ENCODE measurements at places on chromosomes 7 and 10.

DNA sequence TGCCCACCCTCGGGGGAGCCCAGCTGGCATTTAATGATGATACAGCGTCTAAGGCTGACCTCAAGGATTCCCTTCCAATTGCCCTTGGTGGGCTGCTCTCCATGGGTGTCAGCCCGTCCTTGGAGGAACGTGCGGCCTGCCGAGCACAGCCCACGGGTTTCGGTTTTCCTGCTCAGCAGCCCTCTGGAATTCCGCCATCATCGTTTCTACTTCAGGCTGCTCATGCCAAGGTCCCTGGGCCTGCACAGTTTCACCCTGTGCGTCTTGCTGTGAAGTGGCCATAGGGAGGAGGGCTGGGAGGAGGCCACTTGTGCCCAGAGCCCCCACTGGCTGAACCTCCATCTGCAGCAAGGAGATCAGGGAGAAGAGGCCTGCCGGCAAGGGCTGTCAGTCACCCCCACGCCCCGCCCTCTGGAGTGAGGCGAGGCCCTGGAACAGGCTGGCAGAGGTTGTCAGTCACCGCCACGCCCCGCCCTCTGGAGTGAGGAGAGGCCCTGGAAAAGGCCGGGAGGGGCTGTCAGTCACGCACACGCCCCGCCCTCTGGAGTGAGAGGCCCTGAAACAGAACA lies 82.8 kb downstream of the CHST15 start:
- no peak for DNase-seq

- DNase-seq: peak; percentile 56
Observed at GRCh38 chr10:124717911-124718741, 26.1 kb downstream of the FAM53B start.

DNA sequence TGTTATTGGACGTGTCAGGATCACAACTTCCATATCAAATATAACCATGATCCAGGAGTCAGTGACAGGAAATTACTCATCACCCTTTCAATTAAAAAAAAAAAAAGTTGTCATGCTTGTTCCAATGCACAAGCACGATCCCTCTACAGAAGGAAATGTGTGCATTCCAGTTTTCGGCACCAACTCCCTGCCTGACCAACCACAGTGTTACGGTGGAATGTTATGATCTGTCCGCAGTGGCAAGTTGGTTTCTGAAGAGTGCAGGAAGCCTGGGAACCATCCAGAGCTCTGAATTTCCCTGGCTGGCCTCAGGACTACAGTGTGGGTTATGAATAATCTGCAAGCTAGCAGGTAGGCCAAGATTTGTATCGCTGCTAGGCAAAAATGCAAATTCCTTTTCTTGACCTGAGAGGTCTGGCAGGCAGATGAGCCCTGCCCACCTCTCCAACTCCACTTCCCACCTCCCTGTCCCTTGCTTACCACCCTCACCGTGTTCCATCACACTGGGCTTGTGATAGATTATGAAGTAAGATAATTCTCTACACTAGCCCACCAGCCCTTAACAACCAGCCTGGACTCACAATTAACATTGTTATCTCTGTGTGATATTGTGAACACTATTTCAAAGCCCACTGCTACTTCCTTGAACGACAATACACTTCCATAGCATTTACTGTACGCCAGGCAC lies 20.4 kb downstream of the FRMPD2 start:
- DNase-seq: no peak

DNA sequence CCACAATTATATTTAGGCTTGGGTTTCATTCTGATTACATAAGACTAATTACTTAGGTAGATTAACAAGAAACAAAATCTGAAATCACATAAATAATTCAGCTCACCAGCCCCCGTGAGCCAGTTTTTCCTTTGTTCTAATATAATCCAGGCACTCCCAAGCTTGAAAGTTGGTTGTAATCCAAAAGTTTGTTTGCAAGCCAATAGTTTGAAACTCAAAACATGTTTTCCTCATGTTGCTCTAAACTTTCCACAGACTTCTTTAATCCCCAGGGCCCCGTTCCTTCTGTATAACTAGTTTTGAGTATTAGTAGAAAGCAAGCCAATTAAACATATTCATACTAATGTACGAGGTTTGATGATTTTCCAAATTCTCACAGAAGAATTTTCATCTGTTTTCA lies 56.1 kb downstream of the SP8 start:
- DNase-seq: no peak

DNA sequence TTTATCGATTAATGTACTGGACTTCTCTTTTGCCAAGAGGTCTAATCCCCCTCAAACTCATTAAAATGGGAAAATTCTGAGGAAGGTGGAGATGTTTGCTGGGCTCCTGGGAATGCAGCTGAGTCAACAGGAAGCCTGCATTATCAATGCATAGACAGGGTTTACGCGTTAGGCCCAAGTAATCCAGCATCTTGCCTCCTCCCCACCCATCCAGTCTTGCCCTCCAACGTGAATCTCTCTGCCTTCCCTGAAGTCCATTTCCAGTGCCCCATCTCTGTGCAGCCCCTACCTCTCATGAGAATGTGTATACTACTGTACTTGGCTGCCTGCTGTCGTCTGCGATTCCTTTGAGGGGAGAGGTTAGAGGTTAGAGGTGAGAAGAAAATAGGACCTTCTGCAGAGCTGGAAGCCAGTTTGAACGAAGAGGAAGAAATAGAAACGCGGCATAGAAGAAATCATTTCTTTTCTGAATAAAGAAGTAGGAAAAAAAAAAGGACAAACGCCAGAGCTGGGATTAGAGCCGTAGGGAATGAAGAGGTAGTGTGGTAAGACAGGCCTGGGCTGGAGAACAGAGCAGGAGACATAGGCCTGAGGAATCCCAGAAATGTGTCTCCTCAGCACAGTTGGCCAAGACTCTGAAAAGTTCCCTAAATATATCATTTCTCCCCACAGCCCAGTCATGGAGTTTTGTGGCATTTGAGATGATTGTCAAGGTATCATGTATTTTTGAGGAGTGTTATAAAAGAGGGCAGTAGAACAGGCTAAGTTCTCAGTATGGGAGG lies 75.6 kb downstream of the MYOF start:
- no peak for DNase-seq

GRCh38 chr7:101781439-101781838 lies 36.0 kb upstream of the CUX1 start:
- DNase-seq: no peak

GRCh38 chr7:65509368-65510186 lies 135.9 kb downstream of the ZNF92 start:
- no peak for DNase-seq

DNA sequence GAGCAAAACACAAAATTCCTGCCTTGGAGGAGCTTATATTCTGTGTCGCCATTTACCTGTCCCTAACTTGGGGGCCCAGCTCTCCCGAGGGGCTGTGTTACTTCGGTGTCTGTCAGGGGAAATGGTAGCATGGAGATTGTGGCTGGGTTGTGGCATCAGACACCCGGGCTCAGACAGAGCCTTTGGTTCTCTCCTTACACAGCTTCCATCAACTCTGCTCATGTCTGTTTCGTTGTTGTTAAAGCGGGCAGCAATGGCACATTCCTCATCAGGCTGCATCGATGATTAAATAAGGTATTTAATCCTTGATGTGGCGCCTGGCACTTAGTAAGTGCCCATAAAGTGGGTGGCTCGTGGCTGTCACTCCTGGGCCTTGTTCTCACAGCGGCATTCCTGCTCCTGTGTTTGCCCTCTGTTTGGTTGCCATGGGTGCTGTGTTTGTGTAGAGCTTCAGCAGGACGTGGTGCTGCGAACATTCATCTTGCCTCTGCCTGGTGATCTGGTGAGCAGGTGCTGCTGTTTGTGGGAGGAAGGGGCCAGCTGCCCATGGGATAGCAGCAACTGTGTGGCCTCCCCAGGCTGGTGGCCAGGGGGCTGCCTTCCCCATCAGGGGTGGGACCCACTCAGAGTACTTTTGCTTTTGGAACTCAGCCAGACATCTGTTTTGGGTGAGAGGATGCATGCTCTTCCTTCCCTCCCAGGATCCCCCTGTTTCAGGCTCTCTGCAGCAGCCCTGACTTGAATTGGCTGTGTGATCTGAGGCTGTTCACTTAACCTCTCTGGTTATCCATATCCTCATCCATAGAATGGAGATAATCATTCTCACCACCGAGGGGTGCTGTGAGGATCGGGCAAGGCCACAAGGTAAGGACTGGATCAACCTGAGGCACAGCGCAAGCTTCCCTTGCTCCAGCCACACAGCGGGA lies 207.2 kb upstream of the SVIL start:
- DNase-seq: no peak

- DNase-seq: no peak
Observed at GRCh38 chr7:100413346-100413745, 15.2 kb downstream of the ZCWPW1 start.

- no peak for DNase-seq
Observed at GRCh38 chr7:37738321-37738720, 54.8 kb downstream of the GPR141 start.

Data from stimulated activated CD8-positive, alpha-beta memory T cell treated with anti-CD3 and anti-CD28 coated beads, Interleukin-4, amount 100 ng/mL, for 24 hours (primary cell).